ENCODE measurements at places on chromosomes 1 and 21.

- no peak for DNase-seq
Observed at GRCh38 chr1:211145944-211146343, 12.0 kb upstream of the KCNH1 start.

DNA sequence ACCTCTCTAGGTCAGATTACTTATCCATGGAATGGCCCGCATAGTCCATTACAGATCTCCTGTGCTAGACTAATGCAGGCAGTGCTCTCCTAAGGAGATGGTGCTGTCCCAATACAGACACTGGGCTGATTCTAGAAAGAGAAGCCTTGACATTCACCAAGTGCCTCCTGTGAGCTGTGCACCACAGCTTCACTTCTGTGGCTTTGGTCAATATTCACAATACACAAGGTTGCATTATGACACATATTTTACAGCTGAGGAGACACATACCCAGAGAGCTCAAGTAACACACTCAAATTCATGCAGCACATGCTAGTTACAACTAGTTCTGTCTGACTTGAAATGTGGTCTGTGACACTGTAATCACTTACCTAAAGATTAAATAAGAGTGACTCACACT lies 59.4 kb upstream of the LRRC8B start:
- DNase-seq = no peak

DNA sequence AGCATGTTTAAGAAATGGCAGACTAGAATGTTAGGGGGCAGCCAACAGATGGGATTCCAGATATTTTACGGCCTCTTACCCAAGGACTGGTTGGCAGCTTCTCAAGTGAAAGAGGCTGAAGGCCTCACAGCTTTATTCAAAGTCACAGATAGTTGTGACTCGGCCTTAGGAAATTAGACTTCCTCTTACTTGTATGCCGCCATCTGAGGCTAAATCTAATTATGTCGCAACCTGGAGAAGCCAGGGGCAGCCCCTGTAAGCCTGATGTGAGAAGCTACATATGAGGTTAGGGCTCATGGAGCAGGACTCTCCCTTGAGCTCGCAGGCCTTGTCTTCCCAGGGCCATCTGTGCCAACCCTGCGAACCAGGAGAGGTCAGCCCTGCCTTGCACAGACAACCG lies 352.5 kb downstream of the HHAT start:
- DNase-seq = no peak

- no peak for DNase-seq
Observed at GRCh38 chr1:203521812-203522211, 27.9 kb downstream of the OPTC start.

DNA sequence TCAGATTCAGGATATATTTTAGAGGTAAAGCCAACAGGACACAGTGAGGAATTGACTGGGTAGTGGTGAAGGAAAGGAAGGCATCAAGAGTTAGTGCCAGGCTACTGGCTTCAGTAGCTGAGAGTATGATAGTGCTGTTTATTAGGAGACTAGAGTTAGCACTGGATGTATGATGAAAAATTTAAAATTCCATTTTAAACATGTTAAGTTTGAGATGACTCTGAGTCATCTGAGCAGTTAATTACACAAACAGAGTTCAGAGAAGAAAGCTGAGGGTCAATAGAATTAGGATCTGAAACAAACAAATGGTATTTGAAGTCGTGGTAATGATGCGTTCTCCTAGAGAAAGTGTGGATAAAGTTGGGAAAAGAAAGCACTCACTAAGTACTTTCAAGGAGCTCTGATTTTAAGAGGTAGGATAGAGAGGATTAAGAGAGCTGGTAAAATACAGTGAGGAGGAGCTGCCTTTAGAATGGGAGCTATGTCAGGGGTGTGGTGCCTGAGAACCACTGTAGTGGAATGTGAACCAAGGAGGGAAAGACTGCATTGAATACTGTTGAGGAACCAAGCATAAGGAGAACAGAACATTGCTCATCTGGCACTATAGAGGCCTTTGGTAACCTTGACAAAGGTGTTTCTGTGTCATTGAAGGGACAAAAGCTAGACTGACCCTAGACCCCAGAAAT lies 21.7 kb upstream of the SHCBP1L start:
- no peak for DNase-seq

GRCh38 chr1:39675220-39675619 lies 3.3 kb upstream of the NT5C1A start:
- DNase-seq = no peak
